ENCODE measurements at places on chromosomes 7 and 10.

DNA sequence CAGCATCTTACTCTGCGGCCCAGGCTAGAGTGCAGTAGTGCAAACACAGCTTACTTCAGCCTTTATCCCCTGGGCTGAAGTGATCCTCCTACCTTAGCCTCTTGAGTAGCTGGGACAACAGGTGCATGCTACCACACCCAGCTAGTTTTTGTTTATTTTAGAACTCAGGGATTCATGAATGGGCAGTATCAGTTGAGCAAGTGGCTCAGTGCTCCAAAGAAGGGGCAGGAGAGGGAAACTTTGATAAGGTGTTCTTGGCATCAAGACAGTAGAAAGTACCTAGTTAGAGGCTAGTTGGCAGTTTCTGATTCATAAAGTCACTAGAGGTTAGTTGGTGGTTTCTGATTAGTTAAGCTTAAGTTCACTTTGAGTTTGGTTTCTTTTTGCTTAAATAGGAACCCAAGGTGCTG is 18.4 kb downstream of the TRIM24 start:
- no peak for DNase-seq

DNA sequence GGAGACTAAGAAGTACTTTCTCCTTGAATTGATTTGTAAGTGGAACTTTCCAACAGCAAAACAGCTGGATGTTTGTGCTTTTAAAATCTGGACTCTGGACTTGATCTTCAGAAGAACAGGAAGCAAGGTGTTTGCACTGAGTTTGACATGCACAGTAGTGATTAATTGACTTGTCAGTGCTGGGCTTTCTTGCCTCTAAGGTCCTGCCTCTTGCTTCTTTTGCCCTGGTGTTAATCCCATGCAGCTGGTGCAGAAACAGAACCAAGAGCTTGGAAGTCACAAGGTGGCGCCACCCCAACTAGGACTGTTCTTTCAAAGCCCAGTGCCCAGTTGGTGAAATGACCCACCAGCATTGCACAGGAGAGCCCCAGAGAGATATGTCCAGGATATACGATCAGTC is 66.8 kb upstream of the SEPHS1 start:
- DNase-seq, result no peak

GRCh38 chr7:50587737-50588136 is 22.5 kb upstream of the DDC start:
- DNase-seq, result no peak

- DNase-seq, result no peak
Observed at GRCh38 chr7:128860158-128861073, 2.2 kb upstream of the ATP6V1F start.

DNA sequence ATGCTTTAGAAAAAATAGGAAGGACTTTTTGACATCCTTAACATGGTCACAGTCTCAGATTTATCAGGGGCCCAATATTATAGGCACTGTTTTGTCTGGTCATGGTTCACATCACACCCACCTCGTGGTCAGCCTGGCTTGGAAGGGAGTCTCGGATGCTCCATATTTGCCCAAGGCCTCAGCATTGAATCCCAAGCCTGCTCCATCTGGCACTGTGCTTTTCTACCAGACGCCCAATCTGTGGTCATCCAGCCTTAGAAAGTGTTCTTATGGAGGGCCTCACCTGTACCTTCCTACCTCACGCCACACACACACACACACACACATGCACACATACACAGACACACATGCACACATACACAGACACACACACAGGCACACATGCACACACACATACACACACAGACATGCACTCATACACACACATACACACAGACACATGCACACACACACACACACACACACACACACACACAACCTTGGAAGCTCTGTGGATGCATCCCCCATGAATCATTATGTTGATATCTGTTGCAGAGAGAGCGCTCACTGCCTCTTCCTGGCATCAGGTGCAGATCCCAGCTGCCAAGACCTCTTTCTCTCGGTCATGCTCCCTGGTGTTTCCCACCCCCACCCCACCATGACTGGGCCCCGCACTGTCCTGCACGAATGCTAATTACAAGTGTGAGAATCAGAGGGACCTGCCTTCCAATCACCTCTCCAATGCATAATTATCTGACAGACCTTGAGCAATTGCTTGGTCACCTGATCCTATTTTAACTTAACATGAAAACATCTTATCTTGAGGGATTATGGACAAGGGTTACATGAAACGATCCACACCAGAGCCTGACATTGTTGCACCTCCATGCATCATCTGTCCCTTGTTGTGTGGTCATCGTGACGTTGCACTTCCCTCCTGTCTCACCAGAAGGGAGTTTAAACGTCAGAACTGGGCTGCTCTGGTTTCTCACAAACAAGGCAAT is 122.7 kb upstream of the TMEM72 start:
- no peak for DNase-seq

- DNase-seq, result no peak
Observed at GRCh38 chr7:4814433-4814832, 39.0 kb downstream of the AP5Z1 start.

DNA sequence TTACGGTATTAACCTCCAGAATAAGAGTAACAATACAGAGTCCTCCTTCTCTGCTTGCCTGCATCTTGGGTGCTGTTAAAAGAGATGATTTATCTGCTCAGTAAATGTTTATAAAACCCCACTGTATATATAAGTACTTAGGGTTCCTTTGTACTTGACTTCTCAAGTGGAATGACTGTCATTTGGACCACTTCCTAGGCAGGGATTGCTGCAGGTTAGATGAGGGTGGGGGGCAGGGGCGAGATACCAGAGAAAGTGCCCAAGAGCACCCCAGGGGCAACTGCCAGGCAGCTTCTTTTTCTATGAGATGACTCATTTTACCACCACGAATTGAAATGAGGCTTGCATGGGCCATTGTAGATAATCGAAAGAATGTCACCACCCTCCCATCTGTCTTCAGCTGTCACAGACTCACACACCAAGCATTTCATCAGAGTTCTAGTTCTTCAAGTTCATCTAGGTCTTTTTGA is 421.9 kb upstream of the GALNT17 start:
- no peak for DNase-seq

DNA sequence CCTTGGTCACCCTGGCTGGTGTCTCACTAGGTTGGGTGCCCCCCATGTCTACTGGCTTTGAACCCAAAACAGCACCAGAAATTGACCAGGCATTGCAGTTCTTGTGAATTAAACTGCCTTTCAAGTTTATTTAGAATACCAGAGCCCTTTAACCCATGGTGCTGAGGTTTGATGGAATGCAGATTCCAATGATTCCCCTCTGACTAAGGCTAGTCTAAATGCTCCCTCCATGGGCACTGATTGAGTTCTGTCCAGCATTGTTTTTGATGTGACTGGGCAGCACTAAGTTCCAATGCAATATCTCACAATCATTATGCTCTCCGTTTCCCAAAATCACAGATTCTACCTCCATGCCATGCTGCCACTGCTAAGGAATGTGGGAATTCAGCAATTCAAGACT is 1047.4 kb upstream of the LRRN3 start:
- no peak for DNase-seq

GRCh38 chr10:76088980-76089379 is 657.6 kb downstream of the LRMDA start:
- no peak for DNase-seq

- DNase-seq, result no peak
Observed at GRCh38 chr10:96452494-96453153, 61.1 kb downstream of the TLL2 start.

DNA sequence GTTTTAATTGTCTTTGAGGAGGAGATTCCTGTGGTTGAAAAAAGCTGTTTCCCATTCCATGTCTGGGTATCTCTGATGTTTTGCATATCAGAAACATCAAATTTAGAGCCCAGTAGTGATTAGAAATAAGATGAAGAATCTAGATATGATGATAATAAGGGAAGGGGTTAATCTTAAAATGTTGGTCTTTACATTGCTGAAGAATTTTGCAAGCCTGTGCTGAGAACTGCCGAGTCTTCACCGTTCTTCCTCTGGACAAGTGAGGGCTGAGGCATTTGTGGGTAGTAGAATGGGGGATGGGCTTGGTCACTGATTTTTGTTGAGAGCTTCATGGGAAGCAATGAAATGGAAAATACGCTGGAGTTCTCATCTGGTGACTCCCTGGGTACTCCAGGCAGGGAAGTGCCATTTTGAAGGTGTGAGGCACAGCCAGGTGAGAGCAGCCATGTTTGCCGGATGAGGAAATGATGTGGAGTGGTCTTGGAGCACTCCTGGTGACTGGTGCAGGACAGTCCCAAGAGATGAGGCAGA is 10.2 kb downstream of the TCF7L2 start:
- no peak for DNase-seq
